ENCODE measurements at places on chromosomes 2 and 18.

DNA sequence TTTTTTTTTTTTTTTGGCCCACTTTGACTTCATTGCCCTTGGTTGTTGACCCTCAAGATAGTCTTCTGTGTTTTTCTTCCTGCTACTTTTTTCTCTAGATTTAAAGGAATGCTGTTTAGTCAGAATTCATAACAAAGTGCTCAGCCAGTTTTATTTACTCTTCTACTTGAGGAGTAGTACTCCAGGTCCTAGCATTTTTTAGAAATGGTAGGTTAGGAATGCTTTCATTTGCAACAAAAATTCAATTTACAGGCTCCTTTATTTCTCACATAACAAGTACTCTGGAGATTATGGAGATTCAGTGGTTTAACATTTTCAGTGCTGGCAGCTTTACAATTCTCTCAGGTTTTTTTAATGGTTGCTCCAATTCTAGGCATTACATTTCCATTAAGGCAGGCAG is 58.2 kb downstream of the KIAA1328 start:
- no peak for DNase-seq

DNA sequence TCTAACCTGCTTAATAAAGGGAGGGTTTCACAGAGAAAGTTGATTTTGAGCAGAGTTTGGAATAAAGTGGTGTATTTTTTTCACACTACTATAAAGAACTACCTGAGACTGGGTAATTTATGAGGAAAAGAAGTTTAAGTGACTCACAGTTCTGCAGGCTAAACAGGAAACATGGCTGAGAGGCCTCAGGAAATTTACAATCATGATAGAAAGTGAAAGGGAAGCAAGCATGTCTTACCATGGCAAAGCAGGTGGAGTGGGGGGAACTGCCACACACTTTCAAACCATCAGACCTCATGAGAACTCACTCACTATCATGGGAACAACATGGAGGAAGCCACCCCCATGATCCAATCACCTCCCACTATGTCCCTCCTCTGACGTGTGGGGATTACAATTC is 546.7 kb downstream of the EPHA4 start:
- no peak for DNase-seq

GRCh38 chr2:237281836-237282306 is 132.1 kb downstream of the COL6A3 start:
- no peak for DNase-seq

DNA sequence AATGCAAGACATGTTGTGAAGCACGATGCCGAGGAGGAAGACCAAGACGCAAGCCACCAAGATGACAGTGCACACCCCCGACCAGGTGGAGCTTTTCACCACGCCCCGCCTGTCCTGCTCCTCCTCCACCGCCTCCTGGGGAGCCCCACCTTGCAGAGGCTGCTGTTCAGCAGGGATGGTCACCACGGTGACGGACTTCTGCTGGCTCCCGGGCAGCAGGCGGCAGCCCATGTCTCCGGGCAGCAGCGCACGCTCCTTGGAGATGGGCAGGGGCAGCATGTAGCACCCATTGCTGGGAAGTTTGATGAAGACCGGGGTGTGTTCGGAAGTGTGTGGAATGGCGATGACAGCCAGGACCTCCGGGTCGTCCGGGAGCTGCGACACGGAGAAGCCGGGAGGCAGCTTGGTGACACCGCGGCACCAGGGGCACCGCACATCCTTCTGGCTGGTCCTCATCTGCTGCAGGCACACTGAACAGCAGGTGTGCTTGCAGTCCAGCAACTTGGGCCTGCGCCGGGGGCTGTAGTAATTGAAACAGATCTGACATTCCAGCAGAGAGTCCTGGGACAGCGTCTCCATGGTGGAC is 76.8 kb downstream of the RNF152 start:
- DNase-seq: no peak

DNA sequence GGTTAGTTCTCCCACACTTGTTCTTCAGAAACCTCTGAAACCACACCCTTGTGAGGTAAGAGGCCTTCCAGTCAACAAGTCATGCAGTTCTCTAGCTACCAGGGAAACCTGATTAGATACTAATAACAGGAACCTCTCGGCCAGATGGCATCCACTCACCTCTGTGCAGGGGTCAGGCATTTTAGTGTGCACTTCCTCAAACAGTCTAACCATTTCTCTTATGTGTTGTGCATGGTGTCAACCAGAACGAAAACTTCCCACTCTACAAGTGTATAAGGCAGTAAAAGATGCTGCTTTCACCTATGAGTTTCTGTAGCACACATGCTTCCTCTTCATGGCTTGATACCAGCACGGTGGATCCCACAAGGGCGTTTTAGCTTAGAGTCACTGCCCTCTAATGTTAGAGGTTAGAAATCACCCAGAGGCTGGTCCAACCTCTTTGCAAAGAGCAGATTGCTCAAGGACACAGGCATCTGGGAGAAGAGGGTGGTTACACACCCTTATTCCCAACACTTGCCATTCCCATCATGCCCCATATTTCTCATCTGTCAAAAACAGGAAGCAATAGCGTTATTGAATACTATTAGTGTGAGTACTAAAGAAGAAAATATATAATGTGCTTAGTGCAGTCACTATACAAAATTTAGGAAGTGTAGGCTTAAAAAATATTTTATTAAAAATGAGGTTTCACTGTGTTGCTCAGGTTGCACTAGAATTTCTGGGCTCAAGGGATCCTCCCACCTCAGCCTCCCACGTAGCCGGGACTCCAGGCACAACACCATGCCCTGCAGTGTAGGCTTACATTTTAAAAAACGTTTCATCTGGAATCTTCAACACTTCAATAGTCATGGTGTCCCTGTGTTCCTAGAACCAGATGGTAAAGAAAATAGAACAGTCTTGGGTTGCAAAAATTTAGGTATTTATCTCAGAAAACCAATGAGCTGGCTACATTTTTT is 34.5 kb upstream of the RAB31 start:
- DNase-seq: peak; percentile 54

GRCh38 chr2:176691471-176691870 is 422.2 kb downstream of the MTX2 start:
- no peak for DNase-seq

GRCh38 chr2:106062627-106063026 is 131.5 kb downstream of the UXS1 start:
- DNase-seq: no peak

DNA sequence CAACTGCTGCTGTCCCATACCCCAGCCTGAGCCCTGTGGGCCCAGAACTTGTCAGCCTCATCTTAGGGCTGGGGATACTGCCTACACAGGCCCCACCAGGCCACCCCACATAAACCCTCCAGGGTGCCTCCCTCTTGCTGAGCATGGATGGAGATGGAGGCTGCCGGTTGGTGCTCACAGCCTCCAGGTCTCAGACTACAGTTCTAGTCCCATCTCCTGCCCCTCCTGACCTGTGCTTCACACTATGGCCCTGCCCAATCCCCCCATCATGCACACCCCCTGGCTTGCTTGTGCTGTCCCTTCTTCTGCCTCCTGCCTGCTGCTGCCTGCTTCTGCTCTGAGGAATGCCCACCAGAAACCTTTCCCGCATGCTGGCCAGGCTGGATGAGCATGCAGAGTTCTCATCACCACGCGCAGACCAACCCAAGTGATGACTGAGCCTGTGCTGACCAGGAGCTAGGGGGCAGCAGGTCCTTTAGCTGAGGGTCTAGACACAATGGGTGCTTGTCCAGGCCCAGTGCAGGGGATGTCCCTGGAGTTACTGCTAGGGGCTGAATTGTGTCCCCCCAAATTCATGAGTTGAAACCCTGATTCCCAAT is 138.4 kb upstream of the HS6ST1 start:
- no peak for DNase-seq

DNA sequence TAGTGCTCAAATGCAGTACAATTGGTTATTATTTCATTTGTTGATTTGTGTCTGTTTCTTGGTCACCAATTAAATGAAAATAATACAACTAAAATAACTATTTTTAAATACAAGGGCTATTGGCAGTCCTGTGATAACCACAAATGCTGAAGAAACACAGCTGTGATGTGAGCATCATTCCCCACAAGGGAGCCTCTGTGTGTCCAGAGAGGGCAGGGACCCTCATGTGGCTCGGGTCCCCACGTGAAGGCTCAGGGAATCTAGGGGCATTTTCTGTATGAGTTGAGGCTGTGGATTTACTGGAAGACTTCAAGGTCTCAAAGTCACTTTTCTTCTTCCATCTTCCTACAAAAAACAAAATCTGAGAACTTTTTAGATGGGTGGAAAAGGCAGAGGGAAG is 316.1 kb upstream of the RAB12 start:
- no peak for DNase-seq

DNA sequence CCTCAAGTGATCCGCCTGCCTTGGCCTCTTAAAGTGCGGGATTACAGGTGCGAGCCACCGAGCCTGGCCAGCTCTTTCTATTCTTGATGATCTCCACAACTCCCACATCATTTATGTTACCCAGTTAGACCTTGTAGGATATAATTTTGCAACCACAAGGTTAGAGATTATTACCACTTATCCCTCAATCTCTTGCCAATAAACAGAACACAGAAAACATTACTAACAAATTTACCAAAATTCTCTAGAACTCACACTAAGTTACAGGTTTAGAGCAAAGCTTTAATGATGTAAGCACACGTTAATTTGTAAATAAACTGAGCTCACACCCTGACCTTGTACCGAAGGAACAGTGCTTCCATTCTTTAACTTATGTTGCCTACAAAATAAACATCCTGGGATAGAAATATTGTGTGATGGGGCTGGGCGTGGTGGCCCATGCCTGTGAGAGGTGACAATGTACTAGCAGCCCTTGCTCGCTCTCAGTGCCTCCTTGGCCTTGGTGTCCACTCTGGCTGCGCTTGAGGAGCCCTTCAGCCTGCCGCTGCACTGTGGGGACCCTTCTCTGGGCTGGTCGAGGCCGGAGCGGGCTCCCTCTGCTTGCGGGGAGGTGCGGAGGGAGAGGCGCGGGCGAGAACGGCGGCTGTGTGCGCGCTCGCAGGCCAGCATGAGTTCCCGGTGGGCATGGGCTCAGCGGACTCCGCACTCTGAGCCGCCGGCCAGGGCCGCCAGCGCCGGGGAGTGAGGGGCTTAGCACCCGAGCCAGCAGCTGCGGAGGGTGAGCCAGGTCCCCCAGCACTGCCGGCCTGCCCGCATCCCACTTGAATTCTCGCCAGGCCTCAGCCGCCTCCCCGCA is 42.1 kb upstream of the ITSN2 start:
- no peak for DNase-seq

GRCh38 chr2:223469270-223470046 is 132.7 kb downstream of the SCG2 start:
- DNase-seq: no peak

GRCh38 chr2:68714866-68715265 is 19.7 kb upstream of the ARHGAP25 start:
- DNase-seq: peak; percentile 80

DNA sequence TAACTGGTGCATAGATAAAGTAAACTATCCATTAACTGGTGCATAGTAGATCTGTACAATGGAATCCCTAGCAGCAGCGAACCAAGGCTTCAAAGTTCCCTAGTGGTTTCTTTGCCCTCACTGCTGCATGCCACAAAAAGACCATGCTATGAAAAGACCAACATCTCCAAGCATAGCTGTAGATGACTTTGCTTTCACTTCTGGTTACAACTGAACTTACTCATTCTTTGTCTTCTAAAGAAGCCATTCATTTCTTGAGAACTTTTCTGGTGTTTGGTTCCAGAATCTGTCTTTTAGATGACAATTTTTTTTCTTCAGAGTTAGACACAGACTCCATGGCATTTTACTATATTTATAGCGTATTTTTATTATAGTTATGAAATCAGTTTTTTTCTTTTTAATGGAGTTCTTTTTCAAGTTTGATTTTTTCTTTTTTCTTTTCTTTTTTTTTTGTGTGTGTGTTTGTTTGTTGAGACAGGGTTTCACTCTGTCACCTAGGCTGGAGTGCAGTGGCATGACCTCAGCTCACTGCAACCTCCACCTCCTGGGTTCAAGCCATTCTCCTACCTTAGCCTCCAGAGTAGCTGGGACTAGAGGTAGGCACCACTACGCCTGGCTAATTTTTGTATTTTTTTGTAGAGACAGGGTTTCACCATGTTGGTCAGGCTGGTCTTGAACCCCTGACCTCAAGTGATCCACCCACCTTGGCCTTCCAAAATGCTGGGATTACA is 63.6 kb downstream of the SLC35F5 start:
- peak; percentile 63 for DNase-seq

- no peak for DNase-seq
These were observed 174.5 kb upstream of the MGAT5 start for GRCh38 chr2:134079373-134079772.

DNA sequence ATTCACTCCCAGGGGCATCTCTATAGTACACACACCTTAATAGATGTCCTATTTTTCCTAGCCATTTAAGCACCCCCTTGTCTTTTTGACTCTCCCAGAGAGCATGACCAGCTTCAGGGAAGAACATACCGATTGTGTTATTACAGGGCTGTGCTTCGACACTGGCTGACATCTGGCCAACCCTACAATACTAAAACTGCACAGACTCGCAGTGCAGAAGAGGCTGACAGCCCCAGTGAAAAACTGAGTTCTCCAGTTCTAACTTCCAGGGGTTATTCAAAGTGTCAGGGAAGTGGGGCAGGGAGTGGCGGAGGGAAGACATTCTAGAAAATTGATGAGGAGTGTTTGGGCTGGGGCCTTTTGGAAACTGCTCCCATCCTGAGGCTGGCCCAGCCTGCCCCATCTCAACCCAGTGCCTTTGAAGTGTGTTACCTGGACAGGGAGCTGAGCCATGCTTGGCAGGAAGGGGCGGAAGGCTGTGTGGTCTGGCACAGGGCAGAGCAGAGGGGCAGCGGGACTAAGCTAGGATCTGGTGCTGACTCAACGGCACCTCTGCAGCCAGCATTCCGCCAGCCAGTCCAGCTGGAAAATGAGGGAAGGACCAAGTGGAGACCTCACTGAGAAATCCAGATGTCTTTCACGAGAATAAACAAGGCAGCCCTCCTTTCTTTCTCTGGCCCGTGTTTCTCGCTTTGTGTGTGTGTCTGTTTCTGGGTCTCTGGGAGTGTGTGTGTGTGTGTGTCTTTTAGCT is 15.4 kb upstream of the IGFBP5 start:
- DNase-seq: no peak

DNA sequence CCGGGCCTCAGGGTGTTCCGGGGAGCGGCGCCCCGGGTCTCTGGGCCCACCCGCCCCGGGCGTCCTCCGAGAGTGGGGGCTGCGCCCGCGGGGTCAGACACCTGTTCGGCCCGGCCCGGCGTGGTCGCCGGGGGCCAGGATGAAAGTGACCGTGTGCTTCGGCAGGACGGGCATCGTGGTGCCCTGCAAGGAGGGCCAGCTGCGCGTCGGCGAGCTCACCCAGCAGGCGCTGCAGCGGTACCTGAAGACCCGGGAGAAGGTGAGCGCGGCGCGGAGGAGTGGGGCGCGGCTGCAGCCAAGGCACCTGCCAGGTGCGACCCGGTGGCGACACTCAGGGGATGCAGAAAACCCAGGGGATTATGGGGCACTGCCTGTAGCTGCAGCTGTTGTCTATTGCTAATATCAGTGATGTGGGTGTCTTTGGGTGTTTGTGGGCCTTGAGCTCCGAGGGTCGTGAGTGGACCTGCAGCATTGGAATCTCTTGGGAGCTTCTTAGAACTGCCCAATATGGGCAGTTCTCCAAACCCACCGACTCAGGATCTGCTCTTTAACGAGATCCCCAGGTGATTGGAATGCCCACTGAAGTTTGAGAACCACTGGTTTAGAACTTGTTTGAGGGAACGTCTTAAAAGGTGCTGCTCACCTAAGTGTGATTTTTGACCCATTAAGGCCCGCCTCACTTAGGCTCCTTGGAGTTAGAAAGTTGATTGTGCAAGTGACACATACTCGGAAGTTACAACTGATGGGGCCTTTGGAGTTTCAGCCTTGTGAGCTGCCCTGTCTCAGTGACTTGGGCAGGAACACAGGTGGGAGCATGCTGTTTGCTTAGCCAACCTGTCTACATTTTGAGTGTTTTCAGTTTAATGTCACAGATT is 823 bp downstream of the PARD3B start:
- peak; percentile 10 for DNase-seq
